ENCODE measurements at places on chromosomes 3 and 15. TPM values are rescaled to one million over a fixed set of nuclear protein-coding genes. Genes with fewer than 3 reads are reported as not detected.

GRCh38 chr3:81998139-81998755 lies 236.8 kb upstream of the GBE1 start:
- H3K27ac ChIP-seq = no peak overlapping the region
- no peaks in the 10 kb centered on the region for H3K36me3 ChIP-seq
- no peak overlapping the region for H3K4me3 ChIP-seq
- peaks cover 2% of the 10 kb centered on the region for H3K4me1 ChIP-seq

The SLC2A2 gene
- not detected for total RNA-seq

The ZBTB20 gene
- total RNA-seq = 64.5 TPM

The USP13 gene
- 13.1 TPM for total RNA-seq

GRCh38 chr3:161823910-161824309 lies 327.3 kb downstream of the OTOL1 start:
- no peak overlapping the region for H3K4me3 ChIP-seq
- no peaks in the 10 kb centered on the region for H3K4me1 ChIP-seq
- H3K27ac ChIP-seq = no peak overlapping the region

The MEIS2 gene
- 47.7 TPM for total RNA-seq

The GSK3B gene
- total RNA-seq = 29.2 TPM

The SLCO3A1 gene
- total RNA-seq = 5.0 TPM

- H3K4me1 ChIP-seq = no peaks in the 10 kb centered on the region
- no peak for DNase-seq
- no peaks in the 10 kb centered on the region for H3K36me3 ChIP-seq
- no peaks in the 10 kb centered on the region for H3K27me3 ChIP-seq
Observed at GRCh38 chr3:133157716-133158115, 119.5 kb downstream of the TMEM108 start.

GRCh38 chr3:190339130-190339529 lies 16.9 kb upstream of the CLDN1 start:
- no peak for DNase-seq
- no peaks in the 10 kb centered on the region for H3K4me1 ChIP-seq
- no peaks in the 10 kb centered on the region for H3K36me3 ChIP-seq
- no peak overlapping the region for H3K4me3 ChIP-seq
- H3K27ac ChIP-seq = no peak overlapping the region

DNA sequence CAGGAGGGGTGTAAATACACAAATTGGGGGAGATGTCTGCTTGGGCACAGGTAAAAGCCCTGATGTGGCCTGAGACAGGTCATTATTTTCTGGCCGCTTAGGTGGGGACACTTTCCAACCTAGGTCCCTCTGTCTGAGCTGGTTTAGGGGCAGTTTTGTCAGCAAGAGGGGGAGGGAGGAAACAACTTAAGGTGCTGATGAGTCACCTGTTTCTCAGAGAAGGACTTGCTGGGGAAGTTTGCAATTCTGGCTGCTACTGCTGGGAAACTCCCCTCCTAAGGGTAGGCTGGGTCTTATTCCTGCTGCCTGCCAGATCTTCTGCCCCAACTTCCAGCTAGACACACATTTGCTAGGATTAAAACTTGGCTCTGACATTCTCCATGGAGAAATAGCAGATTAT lies 4.8 kb upstream of the RHOV start:
- H3K4me1 ChIP-seq = no peaks in the 10 kb centered on the region
- no peak overlapping the region for H3K27ac ChIP-seq
- no peaks in the 10 kb centered on the region for H3K27me3 ChIP-seq
- no peak for DNase-seq
